ENCODE measurements at places on chromosomes 7 and 10. TPM values are rescaled to one million over a fixed set of nuclear protein-coding genes. Genes with fewer than 3 reads are reported as not detected.
A peak's percentile ranks its signal among the peaks of the same experiment; 100 is the strongest.

DNA sequence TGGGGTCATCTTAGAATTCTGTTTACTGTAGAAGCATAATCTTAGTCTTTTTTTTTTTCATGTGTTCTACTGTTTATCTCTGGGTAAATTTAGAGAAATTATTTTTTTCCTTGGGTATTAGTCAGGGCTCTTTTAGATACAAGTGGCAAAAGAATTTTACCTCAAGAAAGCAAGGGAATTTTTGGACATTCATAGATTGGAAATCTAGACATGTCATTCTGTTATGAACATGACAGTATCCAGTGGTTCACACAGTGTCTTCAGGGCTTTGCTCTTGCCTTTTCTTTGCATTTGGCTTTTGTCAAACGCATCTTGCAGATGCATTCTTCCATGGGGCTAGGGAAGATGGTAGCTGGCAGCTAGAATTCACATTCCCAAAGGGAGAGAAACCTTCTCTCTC lies 13.7 kb upstream of the TAS2R41 start:
- DNase-seq = no peak

GRCh38 chr10:70602665-70603448 lies at the start of gene PRF1:
Gene PRF1, minus strand, starts transcription at chr10:70602741. Its CDS starts 1,839 bp downstream, at chr10:70600902.
- no peak for DNase-seq

GRCh38 chr7:99768471-99768870 lies 15.5 kb downstream of the CYP3A4 start:
- no peak for DNase-seq

GRCh38 chr7:35386816-35387706 lies 133.2 kb upstream of the TBX20 start:
- no peak for DNase-seq

GRCh38 chr7:98668255-98668654 lies 51.2 kb downstream of the NPTX2 start:
- no peak for DNase-seq

GRCh38 chr10:71206911-71207310 lies 5.5 kb upstream of the UNC5B start:
- no peak for DNase-seq

- DNase-seq = no peak
Measured at GRCh38 chr10:69202332-69202731, 17.8 kb upstream of the HKDC1 start.

GRCh38 chr10:132202070-132202970 lies 15.6 kb downstream of the DPYSL4 start:
- DNase-seq = no peak

DNA sequence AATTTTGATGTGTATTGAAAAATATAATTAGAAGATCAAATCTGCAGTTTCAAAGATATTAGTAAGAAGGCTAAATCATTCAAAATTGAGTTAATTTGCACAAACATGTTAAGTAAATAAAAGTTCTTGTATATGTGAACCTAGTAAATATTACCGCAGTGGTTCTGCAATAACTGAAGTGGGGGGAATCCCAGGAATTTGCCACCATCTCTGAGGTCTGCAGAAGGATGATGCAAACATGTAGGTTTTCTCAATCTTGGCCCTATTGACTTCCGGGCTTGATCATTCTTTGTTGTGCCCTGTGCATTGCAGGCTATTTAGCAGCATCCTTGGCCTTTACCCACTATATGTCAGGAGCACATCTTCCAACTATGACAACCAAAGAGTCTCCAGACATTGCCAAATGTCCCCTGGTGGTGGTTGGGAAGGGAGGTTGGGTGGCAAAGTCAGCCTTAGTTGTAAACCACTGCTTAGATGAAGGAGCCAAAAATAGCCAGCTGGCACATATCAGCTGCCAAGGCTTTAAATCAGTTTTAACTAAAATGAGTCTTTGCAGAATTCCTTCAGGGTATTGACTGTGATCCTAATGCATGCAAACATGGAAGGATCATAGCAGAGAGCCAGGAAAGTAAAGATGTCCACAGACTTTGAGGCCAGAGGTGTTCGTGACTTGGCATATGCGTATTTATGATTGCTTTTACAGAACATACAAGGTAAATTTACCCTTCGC lies 146.3 kb downstream of the TRIL start:
- peak; percentile 80 for DNase-seq

DNA sequence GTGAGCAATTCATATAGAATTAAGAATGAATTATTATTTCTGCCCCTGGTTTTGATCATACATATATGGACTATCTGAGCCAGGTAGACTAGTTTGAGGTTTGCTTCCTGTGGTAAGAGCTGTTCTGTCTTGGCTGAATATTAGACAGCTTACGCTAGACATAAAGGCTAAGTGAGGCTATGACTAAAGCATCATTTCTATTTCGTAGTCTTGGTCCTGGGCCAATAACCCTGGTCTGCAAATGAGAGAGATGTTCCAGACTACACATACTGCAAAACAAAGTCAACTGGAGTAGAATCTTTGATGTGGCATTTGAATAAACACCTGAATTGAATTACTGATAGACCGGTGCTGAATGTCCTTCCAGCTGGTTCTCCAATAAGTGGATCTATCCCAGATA lies 40.8 kb upstream of the CACNB2 start:
- no peak for DNase-seq

DNA sequence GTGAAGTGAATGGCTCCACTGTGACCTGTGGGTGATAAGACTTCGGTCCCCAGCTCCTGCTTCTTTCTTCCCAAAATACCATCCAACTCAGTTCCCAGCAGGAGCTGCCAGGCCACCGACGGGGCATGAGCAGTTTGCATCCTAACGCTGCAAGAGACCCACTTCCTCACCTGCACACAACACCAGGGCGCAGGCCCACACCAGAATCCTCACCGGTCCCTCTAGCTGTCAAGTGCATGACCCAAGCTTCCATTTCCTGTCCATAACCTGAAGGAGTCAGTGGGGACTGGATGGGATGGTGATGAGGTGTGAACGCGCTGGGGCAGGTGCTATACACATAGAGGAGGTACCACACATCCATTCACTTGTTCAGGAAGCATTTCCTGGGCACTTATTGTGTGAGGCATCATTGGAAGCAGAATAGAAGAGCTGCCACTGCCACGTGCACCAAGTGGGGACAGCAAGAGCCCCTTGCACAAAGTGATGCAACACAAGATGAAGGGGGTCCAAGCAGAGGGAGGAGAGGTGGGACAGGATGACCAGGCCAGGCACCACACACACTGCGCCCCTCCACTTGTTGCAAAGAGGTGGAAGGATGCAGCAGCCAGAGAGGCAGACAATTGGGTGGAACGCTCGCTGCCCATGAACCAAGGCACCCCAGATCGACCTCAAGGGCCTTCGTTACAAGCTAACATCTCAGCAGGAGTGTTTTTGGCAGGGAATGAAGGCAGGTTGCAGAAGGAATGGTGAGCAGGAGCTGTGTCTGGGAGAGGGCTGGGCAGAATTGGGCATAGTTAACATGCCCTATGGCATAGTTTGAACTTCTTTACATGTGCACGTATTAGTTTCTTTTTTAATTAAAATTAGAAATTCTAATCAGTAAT lies 605.8 kb upstream of the MGMT start:
- no peak for DNase-seq

GRCh38 chr7:142347091-142347490 lies 89.2 kb upstream of the PRSS58 start:
- no peak for DNase-seq

GRCh38 chr7:155354371-155355048 lies 56.8 kb downstream of the INSIG1 start:
- DNase-seq = no peak

DNA sequence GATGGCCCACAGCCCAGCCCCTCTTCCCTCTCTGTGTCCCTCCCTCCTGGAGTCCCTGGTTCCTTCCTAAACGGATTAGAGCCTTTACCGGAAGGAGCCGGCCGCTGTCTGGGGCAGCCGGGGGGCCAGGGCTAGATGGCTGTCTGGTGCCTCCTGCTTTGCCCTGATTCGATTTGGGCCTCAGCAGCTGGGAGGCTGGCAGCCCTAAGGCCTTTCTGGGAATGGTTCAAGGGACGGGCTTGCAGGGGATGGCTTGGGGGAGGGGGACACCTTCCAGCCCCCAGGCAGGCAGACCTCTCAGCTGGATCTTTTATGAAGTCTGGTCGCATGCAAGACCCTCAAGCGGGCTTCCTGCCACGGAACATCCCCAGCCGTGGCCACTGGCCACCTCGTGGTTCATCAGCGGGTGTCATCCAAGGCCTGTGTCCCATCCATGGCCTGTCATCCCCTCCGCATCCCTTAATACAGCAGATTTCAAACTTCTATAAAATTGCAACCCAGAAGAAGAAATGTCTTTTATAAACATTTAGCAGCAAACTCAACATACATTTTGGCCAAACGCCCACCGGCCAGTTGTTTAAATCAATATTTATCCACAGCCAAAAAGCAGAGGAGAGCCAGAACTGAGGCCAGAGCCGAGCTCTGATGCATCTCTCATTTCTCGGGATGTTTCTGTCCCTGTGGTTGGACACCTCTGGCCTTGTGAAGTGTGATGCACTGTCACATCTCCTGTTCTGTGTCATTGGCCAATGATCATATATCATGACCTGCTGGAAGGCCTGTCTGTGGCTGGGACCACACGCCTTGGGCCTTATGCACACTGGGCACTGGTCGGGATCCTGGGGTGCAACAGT lies 52.0 kb downstream of the GTF2IRD1 start:
- DNase-seq = peak; percentile 9

DNA sequence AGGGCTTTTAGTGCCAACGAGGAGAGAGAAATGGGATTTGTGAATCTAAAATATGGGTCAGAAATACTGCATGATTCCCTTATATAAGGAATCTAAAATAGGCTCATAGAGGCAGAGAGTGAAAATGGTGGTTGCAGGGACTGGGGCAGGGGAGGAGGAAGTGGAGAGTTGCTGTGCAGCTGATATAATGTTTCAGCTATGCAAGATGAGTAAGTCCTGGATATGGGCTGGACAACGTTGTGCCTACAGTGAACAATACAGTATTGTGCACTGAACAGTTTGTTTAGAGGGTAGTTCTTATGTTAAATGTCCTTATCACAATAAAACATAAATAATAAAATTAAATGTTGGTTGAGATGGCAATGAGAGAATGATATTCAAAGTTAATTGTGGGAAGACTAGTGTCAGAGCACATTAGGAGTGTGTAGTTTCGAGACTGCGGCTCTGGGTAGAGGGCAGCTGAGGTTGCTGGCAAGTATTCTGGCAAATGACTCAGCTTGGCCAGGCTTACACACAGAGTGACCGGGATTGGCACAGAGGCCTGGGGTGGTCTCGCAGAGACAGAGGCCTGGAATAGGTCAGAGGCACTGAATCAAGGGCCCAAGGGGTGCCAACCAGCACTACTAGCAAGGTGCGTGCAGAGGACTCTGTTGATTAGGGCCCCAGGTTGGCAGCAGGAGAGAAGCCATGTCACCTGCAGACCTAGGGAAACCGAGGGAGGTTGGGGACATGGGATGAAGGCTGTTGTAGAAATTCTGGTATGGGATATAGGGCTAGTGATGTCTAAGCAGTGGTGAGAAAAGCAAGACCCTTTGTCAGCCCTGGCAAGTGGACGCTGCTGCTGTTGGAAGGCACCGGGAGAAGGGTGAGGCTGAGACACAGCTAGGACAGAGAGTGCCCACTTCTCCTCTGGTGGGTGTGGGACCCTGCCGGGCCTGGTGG lies 2.8 kb upstream of the DEPP1 start:
- DNase-seq = peak; percentile 91

GRCh38 chr7:22307816-22308215 lies 49.1 kb downstream of the RAPGEF5 start:
- DNase-seq = no peak

DNA sequence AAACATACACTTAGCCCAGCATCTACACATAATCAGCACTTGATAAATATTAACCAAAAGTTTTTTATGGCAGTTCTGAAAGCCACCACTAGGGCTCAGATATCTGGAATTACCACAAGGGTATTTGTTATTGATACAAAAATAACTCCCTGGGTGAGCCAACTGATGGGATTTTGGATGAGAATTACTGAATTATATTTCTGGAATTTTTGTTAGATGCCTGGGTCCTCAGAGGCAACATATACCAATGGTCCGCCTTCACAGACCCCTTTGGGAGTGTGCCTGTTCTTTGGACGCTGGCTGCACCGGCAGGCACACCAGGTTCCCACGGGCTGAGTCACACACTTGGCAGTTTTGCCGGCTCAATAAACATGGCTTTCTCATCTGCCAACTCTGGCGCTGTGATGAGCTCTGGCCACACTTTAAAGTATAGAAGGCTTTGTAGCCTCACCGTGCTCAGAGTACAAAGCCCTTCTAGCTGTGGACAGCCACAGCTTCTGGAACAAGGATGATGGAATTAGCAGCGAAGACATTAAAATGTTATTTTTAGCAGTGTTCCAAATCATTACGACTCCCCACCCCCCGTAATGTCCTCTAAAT lies 24.5 kb upstream of the EEPD1 start:
- DNase-seq = peak; percentile 92

The SEMA3E gene
- not detected for total RNA-seq

The SYNPO2L gene
- total RNA-seq = not detected

The MYPN gene
- 31.3 TPM for total RNA-seq

The GRID1 gene
- 0.15 TPM for total RNA-seq

The GIMAP1 gene
- total RNA-seq = not detected

The NAT16 gene
- total RNA-seq = not detected

The VWA2 gene
- total RNA-seq = not detected

The TNPO3 gene
- total RNA-seq = 23.9 TPM

The ATRNL1 gene
- total RNA-seq = 1.7 TPM

All from MG63 (cell line).